Pancreas (tissue), 10 donors: ENCODE measurements at places on chromosomes 2 and 18. TPM values are rescaled to one million over a fixed set of nuclear protein-coding genes. Genes with fewer than 3 reads are reported as not detected.

DNA sequence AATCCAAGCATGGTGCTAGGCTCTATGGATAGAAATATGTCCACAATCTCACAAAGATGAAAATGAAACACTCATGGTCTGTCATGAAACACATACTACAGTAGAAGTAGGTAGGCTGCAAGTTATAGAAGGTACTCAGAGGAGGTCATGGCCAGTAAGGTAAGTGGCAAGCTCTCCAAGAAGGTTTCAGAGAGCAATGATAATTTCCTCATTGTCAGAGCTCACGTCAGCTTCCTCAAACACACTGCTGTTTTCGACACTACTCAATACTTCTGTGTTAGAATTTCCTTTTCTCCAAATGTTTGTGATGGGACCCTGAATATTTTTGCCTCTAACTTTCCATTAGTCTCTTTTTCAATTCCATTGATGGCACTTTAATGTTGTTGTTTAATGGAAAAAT is 25.5 kb downstream of the CCDC141 start:
- no peaks in the 10 kb centered on the region for H3K27me3 ChIP-seq
- no peaks in the 10 kb centered on the region for H3K4me1 ChIP-seq
- no peak overlapping the region for H3K4me3 ChIP-seq
- H3K27ac ChIP-seq = no peak overlapping the region
- no peaks in the 10 kb centered on the region for H3K36me3 ChIP-seq
- no peak for DNase-seq

GRCh38 chr18:9894454-9895068 is 8.8 kb downstream of the TXNDC2 start:
- H3K4me1 ChIP-seq = no peaks in the 10 kb centered on the region
- no peaks in the 10 kb centered on the region for H3K27me3 ChIP-seq
- no peaks in the 10 kb centered on the region for H3K36me3 ChIP-seq
- H3K4me3 ChIP-seq = no peak overlapping the region
- DNase-seq = no peak

DNA sequence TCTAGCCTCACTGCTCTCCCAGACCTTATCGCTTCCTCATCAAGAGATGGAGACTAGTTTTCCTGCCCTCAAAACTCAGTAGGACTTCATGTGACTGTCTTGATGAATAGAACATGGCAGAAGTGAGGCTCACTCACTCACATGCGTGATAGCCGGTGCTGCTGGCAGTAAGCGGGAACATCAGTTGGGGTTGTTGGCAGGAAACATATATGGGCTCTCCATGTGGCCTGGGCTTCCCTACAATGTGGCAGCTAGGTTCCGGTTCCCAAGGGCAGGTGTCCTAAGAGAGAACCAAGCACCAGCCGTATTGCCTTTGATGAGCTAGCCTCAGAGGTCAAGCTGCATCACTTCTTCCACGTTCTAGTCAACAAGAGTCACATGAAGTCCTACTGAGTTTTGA is 15.2 kb upstream of the FAHD2A start:
- H3K4me3 ChIP-seq = no peak overlapping the region
- no peaks in the 10 kb centered on the region for H3K36me3 ChIP-seq
- H3K27me3 ChIP-seq = no peaks in the 10 kb centered on the region
- H3K4me1 ChIP-seq = peaks cover 9% of the 10 kb centered on the region
- H3K27ac ChIP-seq = no peak overlapping the region

DNA sequence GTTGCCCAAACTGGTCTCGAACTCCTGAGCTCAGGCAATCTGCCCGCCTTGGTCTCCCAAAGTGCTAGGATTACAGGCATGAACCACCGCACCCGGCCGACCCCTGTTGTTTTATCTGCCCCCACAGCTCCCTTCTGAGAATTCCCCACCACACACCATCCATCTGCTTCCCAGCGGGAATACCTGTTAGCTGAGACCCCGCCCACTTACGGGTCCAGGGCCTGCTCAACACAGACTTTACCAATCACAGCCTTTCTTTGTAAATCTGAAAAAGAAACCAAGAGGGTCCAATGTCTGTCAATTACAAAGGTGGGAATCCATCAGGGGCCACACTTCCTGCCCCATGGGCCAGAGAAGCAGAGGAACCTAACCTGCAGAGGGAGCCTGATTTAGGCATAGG is 14.2 kb upstream of the CABLES1 start:
- no peak for DNase-seq
- no peak overlapping the region for H3K4me3 ChIP-seq
- H3K27me3 ChIP-seq = no peaks in the 10 kb centered on the region
- no peaks in the 10 kb centered on the region for H3K36me3 ChIP-seq

DNA sequence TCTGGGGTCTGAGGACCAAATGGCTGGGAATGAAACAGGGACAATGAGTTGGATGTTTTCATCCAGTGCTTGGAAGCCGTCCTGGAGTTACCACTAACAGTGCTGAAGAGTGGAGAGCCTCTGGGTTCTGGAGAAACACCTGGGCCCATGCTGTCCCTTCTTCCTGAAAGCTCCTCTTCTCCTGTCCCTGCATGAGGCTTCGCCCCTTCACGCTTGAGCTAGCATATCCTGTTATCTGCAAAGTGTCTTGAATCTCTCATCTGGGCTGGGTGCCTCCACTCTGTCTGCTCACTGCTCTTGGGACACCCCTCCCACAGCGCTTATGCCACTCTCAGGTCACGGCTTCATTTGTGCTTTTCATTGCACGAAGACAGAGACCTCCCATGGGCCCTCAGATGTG is 154.5 kb downstream of the MYCN start:
- no peak for DNase-seq
- no peaks in the 10 kb centered on the region for H3K36me3 ChIP-seq
- no peaks in the 10 kb centered on the region for H3K27me3 ChIP-seq
- no peak overlapping the region for H3K4me3 ChIP-seq
- H3K4me1 ChIP-seq = no peaks in the 10 kb centered on the region

- H3K36me3 ChIP-seq = no peaks in the 10 kb centered on the region
- H3K4me3 ChIP-seq = no peak overlapping the region
- DNase-seq = no peak
- no peaks in the 10 kb centered on the region for H3K4me1 ChIP-seq
Measured at GRCh38 chr18:46344416-46345180, 240.4 kb downstream of the HAUS1 start.

DNA sequence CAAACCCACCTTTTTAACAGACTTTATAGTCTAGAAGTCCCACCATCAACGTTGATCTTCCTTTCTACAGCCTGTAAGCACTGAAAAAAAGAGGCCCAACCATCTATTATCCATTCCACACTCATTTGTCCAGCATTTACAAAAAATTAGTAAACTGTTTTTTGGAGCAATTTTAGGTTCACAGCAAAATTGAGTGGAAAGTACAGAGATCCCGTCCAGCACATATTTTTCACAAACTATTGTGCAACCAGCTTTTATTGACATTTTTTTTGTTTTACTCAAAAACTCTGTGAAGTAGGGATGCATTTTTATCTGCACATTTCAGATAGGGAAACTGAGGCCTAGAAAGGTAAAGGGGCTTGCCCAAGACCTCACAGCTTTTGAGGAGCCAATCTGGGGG is 68.6 kb downstream of the TNP1 start:
- H3K27ac ChIP-seq = no peak overlapping the region
- no peaks in the 10 kb centered on the region for H3K4me1 ChIP-seq
- no peak overlapping the region for H3K4me3 ChIP-seq
- H3K36me3 ChIP-seq = no peaks in the 10 kb centered on the region
- no peak for DNase-seq

DNA sequence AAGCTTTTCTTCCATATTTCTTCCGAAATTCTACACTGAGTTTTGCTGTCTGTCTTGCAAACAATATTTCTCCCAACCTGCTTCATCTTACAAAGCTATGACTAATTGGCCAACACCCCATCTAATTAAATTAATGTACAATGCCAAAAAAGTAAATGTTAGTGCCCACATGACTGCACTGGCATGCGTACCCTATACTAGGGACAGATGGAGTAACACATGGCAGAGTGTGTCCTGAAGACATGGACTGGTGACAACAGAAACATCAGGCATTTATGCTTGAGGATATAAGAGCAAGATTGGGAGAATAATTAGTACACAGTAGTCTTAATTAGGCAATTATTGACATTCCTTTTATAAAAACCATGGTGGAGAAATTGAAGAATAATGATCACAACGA is 66.8 kb downstream of the MREG start:
- no peaks in the 10 kb centered on the region for H3K36me3 ChIP-seq
- H3K4me3 ChIP-seq = no peak overlapping the region
- H3K4me1 ChIP-seq = no peaks in the 10 kb centered on the region

DNA sequence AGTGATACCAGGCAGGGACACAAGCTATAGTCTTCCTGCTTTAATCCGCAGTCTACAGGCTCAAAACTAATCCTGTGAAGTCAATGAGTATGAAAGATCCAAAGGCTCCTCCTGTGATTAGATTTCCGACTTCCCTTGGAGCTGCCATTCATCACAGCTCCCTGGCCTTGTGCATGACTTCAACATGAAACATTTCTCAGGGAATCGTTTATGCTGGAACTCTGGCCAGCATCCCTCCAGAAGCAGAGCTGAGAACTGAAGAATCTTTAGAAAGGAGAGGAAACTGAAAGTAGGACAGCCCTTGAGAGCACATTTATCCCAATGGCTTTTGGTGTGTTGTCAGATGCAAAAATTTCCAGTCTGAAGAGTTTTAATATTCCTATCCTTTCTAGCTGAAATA is 84.3 kb upstream of the SESTD1 start:
- no peak for DNase-seq
- H3K36me3 ChIP-seq = no peaks in the 10 kb centered on the region
- H3K4me1 ChIP-seq = no peaks in the 10 kb centered on the region
- no peak overlapping the region for H3K4me3 ChIP-seq

DNA sequence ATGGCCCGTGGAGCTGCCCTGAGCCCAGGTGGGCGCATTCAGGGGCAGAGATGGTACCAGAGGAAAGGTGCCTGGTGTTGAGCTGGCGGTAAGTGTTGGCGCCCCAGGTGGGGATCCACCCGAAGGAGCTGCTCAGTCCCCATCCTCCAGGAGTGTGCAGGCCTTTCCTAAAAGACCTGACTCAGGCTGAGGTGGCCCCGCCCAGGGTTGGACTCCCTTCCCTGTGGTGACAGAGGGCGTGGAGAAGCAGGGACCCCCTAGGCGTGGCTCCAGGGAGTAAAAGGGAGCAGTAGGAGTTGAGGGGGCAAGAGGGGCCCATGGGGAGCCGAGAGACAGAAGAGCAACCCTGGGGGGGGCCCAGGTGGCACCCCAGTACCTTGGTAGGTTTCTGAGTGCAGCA is 2.4 kb downstream of the OXER1 start:
- no peaks in the 10 kb centered on the region for H3K36me3 ChIP-seq
- H3K4me3 ChIP-seq = no peak overlapping the region
- H3K27ac ChIP-seq = no peak overlapping the region

- no peak overlapping the region for H3K4me3 ChIP-seq
- no peak overlapping the region for H3K27ac ChIP-seq
- H3K4me1 ChIP-seq = no peaks in the 10 kb centered on the region
- no peaks in the 10 kb centered on the region for H3K27me3 ChIP-seq
Measured at GRCh38 chr2:83394134-83394904, 1064.8 kb downstream of the SUCLG1 start.

DNA sequence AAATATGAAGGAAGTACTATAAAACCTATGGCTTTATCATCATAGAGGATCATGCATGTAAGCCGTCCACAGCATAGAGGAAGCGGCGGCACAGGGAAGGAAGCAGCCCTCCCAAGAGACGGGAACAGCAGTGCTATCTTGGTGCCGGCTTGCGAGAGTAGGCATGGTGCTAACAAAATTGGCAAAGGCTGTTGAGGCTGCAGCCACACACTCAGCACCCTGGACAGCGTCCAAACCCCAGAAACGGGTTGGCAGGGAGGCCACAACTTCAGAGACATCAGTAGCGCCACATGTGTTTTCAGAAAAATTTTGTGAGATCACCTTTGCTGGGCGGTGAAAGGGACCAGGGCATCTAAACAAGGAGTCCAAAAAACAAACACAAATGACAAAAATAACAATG is 37.7 kb downstream of the NETO1 start:
- no peaks in the 10 kb centered on the region for H3K36me3 ChIP-seq
- no peak overlapping the region for H3K4me3 ChIP-seq
- H3K4me1 ChIP-seq = no peaks in the 10 kb centered on the region

GRCh38 chr2:40103163-40103562 is 324.1 kb upstream of the THUMPD2 start:
- no peak overlapping the region for H3K4me3 ChIP-seq
- H3K27me3 ChIP-seq = no peaks in the 10 kb centered on the region
- no peak overlapping the region for H3K27ac ChIP-seq
- no peak for DNase-seq
- no peaks in the 10 kb centered on the region for H3K4me1 ChIP-seq
- H3K36me3 ChIP-seq = no peaks in the 10 kb centered on the region

DNA sequence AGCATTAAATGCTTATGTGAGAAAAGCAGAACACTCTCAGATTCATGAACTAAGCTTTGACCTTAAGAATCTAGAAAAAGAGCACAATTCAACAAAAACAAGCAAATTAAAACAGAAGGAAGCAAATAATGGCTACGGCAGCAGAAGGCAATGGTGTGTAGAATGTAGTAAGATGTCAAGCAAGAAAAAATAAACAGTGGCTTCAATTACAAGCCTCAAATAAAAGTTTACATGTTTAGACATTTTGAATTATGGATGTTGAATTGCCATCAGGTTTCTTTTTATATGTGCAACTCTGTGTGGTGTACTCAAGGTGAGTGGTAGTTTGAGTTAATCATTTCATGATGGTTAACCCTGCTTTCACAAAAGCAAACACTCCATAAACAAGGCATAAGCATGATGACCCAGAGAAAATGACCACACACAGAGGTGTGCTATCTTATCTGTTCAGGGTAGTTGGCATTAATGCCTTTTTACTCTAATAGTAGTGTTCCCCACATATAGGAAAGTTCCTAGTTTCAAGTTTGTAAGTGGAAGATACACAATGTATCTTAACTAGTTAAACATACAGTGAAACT is 207.1 kb downstream of the FIGN start:
- no peaks in the 10 kb centered on the region for H3K27me3 ChIP-seq
- no peak overlapping the region for H3K27ac ChIP-seq
- DNase-seq = no peak
- no peak overlapping the region for H3K4me3 ChIP-seq
- no peaks in the 10 kb centered on the region for H3K36me3 ChIP-seq

DNA sequence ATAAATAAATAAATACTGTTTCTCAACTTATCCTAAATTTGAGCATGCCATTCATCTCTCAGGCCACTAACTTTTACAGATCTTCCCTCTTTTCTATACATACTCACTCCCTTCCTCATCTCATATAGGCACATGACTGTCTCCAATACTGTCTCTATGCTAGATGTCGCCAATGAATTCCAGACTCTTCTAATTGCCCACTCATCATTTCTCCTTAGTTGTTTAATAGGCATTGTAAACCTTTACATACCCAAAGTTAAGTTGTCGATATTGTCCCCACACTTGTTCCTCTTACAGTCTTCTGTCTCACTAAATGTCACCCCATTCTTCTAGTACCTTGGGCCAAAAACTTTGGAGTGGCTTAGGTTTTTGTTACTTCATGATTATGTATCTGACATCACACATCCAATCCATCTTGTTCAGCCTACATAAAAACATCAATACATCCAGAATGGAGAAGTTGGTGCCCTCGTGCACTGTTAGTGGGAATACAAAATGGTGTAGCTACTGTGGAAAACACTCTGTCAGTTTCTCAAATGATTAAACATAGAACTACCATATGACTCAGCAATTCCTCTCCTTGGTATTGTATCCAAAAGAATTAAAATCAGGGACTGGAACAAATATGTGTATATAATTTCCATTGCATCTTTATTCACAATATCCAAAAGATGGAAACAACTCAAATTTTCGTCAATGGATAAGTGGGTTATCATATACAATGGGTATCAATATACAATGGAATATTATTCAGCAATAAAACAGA is 935.1 kb downstream of the SLC4A3 start:
- no peak for DNase-seq
- H3K4me3 ChIP-seq = no peak overlapping the region
- no peaks in the 10 kb centered on the region for H3K4me1 ChIP-seq
- no peaks in the 10 kb centered on the region for H3K27me3 ChIP-seq

Gene GLS
- 51.2 TPM for total RNA-seq

Gene DLX1
- not detected for total RNA-seq

Gene RESP18
- not detected for total RNA-seq

Gene RBM44
- total RNA-seq = 0.35 TPM
